ENCODE measurements at places on chromosomes 4 and X.

DNA sequence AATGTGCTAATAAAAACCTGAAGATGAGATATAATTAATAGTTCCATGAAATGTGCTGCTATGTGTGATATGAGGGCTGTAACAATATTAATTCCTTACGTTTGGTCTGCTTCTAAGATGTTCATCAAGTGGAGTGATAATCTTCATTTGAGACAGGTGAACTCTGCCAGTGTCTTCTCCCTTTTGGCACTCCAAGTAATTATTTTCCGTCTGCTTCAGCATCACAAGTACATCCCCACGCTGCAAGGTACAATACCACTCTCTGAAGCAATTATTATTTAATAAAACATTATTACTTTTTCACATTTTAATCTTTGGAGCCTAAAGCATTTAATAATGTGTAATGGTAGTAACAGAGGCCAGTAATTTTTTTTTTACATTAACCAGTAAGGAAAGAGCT is 44.4 kb downstream of the RPS3A start:
- no peak for DNase-seq

DNA sequence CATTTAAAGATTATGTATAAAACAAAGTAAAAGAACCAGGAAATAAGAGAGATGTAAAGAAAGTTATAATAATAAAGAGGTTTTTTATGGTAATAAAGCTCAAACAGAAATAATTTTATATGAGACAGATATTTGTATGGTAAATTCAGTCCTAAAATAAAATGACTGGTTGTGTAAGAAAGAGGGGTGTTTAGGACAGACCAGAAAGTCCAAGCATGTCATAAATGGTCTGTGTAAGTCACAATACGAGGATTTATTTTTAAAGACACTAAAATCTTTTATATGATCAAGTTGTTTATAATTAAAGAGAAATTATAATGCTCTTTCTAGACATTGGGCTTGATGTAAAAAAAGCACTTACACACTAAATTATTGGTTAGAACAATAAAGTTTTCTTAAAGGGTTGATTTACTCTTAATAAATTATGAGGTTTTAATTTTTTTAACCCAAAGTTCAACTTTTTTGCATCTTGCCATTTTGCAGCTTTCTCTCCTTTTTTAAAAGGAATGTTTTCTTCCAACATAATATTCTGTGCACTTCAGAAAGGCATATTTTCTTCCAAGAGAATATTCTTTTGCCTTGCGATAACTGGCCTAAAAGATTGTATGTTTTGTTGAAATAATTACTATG is 61.9 kb upstream of the TCEAL2 start:
- no peak for DNase-seq

GRCh38 chrX:15404401-15405096 is 20.3 kb upstream of the VEGFD start:
- DNase-seq, result no peak

- DNase-seq, result no peak
Measured at GRCh38 chrX:129565046-129565650, 25.1 kb downstream of the OCRL start.

GRCh38 chr4:24007860-24008261 is 118.0 kb upstream of the PPARGC1A start:
- DNase-seq, result no peak

GRCh38 chr4:55912249-55912648 is 36.5 kb upstream of the CEP135 start:
- DNase-seq, result no peak

DNA sequence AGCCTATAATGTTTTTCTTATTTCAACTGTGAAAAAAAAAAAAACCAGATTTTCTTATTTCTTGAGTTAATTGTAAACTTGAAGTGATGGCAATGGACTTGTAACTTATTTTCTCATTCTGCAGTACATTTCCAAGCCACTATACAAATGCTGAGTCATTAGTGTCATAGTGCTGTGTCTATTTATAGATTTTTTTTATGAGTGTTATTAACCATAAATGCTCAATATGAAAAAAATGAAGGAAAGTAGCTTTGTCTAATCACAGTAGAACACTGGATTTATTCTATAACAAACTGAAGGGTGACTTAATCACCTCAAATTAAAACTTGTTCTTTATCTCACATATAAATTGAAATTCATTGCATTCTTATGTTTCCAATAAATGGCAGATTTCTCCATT is 718.6 kb downstream of the CCSER1 start:
- DNase-seq, result no peak

- no peak for DNase-seq
Measured at GRCh38 chrX:54208531-54208930, 25.5 kb upstream of the FAM120C start.

- no peak for DNase-seq
Measured at GRCh38 chr4:184460499-184461285, 13.7 kb downstream of the IRF2 start.

DNA sequence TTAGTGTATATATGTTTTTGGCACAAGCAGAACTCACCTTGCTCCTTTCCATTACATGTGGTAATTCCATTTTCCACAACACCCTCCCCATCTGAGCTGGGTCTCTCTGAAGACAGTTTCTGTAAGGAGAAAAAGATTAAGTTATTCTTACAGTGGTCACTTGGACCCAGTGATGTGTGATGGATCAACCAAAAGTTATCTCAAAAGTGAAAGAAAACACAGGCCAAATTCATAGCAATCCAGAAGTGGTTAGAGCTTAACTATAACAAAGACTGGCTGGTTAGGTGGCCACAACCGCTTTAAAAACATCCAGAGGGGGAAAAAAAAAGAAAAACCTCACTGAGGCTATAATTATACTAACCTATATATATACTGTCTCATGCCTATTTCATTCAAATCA is 123.7 kb downstream of the AFAP1 start:
- DNase-seq, result no peak

DNA sequence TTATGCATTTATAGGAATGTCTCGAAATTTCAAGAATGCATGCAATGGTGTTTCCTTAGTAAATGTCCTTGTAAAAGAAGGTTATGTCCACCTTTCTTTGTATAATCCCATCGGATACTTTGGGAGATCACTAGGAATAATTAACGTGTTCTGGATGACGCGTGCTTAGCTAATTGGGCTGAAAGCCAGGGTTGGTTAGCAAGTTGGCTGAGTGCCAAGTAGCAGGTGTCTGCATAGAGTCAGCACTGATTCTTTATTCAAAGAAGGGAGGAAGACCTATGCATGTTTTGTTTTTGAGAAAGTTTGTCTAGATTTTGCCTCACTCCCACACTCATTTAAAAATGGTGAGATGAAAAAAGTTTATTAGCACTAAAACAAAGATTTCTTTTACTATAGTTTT is 144.6 kb downstream of the SOX3 start:
- DNase-seq, result no peak

- DNase-seq, result no peak
Measured at GRCh38 chr4:33060674-33061542, 2340.7 kb downstream of the PCDH7 start.

- DNase-seq, result no peak
Measured at GRCh38 chr4:155629183-155629825, 37.3 kb upstream of the GUCY1A1 start.

DNA sequence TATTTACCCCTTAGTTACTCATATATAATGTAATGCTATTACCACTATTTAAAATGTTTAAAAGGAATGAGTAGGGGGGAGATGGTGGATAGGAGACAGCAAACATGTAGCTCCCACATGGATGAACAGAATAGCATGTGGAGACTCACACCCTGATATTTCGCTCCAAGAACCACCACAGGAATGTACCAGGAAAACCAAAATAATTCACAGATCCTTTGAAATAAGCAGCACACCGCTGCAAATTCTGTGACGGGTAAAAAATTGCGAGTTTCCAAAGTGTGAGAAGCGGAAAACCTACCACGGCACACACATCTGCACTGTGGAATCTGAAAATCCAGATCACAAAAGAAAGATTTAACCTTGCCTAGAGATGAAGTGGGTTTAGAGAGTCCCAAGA is 428.2 kb downstream of the TLL1 start:
- DNase-seq, result no peak

GRCh38 chr4:189032606-189033338 is 893.5 kb downstream of the TRIML1 start:
- no peak for DNase-seq

GRCh38 chrX:135453381-135453780 is 31.6 kb downstream of the SMIM10L2A start:
- DNase-seq, result no peak

- no peak for DNase-seq
Measured at GRCh38 chr4:101651778-101652177, 138.8 kb upstream of the BANK1 start.

- no peak for DNase-seq
Measured at GRCh38 chr4:48184882-48185281, 50.8 kb upstream of the TXK start.

DNA sequence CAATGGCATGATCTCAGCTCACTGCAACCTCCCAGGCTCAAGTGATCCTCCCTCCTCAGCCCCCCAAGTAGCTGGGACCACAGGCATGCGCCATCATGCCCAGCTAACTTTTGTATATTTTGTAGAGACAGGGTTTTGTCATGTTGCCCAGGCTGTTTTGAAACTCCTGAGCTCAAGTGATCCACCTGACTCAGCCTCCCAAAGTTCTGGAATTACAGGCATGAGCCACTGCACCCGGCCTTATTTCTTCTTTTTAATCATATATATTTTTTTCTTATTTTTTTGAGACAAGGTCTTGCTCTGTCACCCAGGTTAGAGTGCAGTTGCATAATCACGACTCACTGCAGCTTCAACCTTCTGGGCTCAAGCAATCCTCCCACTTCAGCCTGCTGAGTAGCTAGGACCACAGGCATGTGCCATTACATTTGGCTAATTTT is 184.0 kb downstream of the TSPAN5 start:
- DNase-seq, result no peak

DNA sequence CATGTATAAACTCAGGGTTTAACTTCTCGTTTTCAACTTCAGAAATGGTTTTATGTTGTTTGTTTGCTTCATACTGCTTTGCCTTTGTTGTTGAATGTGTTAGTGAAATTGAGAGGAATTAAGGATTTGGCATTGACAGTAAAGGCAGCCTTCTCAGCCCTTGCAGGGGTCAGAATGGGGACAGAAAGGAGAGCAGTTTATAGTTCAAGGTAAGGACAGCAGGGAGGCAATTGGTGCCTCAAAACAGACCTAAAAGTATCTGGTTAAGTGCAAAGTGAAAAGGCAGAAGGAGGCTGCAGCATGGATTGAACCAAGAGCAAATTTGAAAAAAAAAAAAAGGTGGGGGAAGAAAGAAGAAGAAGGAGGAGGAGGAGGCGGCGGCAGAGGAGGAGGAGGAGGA is 835.0 kb upstream of the ADGRL3 start:
- no peak for DNase-seq

DNA sequence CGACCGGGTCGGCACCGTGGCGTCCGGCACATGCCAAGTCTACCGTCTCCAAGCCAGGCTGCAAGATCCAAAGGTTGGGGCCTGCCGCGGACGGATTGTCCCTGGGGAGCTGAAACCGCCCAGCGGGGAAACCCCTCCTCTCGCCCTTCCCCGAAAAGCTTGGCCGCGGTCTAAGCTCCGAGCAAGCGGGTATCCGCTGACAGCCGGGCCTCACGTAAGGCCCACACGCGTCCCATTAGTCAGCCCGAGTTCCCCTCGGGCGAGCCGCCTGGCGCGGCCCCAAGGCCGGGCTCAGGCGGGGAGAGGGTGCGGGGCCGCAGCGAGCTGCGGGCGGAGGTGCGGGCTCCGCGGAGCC is 6.8 kb upstream of the BCOR start:
- DNase-seq, result no peak

DNA sequence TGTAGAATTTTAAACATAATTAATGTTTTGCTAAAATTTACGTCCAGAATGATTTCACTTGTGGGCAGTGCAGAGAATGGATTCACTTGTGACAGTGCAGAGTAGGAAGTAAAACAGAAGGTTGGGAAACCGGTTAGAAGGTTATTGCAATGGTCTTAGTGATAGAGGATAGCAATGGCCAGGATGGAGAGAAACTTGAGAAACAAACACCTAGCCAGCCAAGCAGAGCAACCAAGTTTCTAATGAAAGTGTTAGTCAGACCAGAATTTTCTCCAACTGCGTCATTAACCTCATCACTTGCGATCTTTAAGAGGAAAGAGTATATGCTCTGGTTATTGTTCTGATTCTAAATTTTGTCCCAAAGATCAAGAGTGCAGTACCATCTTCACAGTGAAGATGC is 50.0 kb upstream of the TBC1D9 start:
- no peak for DNase-seq

DNA sequence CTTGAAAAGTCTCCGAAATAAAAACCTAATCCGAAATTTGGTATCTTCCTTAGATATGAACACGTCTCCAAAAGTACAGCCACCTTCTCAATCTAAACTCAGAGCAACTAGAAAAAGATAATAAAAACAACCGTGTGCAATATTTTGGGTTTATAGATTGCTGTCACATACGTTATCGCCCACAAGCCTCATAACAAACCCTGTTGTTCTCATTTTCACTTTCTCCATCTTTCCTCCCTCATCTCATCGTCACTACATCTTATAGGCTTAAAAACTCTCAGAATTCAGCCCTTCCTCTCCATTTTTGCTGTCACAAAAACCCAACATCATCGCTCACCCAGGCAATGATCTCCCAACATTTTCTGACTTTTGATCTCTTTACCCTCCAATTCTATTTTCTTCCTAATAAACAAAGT is 448 bp upstream of the SCFD2 start:
- DNase-seq, result no peak

DNA sequence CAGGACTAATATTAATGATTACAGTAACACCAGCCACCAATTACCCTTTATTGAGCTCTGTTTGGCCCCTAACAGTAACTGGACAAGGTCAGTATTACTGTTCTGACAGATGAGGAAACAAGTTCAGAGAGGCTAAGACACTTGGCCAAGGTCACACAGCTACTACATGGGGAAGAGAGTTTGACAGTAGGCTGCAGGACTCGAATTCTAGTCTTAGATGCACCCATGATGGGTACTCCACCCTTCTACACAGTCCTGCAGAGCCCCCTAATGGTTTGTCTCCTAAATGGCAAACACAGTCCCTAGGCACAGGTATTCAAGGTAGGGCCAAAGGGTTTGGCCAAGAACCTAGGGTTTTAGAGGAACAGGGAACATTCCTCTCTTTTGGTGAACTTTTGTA is 93.9 kb downstream of the NSUN7 start:
- DNase-seq, result no peak

- no peak for DNase-seq
Measured at GRCh38 chr4:141637565-141637964, 1.2 kb downstream of the IL15 start.

- no peak for DNase-seq
Measured at GRCh38 chrX:29851857-29852605, 363.3 kb upstream of the MAGEB2 start.

DNA sequence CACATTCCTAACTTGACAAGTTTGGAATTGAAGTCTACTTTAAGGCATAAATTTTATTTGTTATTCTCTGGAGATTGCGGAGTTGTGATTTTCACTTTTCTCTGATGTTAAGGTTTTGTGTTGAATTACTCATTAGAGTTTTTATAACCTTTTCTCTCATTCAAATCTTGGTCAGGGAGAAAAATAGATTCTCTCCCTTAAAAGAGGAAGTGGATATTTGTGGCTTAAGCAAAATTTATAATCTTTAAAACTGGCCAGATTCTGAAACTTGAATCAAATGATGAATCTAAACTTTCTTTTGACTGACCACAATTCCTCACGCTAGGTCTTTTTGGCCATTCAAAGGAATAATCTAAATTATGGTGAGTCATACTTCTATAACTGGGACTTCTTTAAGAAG is 361.4 kb downstream of the TEX13C start:
- no peak for DNase-seq

- DNase-seq, result no peak
Measured at GRCh38 chr4:18082236-18082635, 60.7 kb upstream of the LCORL start.

- no peak for DNase-seq
Measured at GRCh38 chrX:83508006-83508405, at the start of gene POU3F4. Gene POU3F4 (plus strand): TSS chrX:83508290. CDS start chrX:83508325, 35 bp downstream.
